ENCODE measurements at places on chromosomes 6 and 20.

GRCh38 chr6:111605100-111605751 lies 452 bp downstream of the TRAF3IP2 start:
- DNase-seq, result peak; percentile 78

DNA sequence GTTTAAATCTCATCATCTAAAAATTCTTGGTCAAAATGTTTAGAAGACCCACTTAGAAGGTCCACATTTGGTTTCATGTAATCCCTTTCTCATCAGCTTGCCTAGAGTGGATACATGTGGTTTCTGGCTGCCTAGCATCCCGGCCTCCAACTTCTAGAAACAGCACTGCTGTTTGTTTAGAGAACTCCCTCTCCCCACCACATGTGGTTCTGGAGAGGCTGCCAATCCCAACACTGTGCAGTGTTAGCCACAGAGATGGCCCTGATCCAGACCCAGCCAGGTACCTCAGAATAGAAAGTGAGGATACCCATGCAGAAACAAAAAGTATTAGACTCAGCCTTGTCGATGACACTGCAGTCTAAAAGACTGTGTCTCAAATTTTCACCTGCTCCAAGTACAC lies 241.8 kb downstream of the BCKDHB start:
- DNase-seq, result no peak

DNA sequence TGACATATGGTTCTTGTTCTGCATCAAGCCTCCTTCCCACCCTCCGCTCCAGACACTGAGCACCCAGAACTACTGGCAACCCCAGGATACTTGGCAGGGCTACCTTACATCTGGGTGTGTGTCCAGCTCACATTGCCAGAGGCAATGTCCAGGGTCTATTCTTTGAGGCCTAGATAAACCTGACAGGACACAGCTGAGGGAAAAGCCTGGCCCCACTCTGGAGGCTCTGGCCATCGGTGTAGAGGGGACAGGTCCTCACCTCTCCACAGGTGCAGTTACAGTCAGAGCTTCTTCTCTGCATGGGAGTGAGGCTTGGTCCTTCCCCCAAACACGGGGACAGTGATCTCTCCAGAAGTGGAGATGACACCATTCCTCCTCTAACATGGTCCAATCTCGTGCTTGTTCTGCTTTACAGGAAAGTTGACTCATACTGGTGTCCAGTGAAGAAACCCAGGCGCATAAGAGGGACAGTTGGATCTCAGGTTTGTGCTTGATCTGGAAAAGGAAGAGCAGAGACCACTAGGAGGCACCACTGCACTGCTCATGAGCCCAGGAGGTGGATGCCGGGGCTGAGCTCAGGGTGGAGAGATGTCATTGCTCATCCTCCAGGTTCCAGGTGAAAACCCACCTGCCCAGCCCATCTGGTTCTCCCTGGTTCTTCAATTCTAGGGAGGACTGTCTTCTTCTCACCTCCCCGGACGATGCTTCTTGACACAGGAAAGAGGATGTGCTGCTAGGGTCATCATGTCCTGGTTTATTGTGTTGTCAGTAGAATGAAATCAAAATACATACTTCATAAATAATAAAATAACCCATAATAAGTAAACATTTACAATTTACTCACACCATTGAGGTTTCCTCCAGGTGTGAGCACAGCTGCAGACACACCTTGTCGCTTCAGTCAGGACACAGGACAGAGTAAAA lies 14.7 kb downstream of the HLA-F start:
- DNase-seq, result peak; percentile 72

DNA sequence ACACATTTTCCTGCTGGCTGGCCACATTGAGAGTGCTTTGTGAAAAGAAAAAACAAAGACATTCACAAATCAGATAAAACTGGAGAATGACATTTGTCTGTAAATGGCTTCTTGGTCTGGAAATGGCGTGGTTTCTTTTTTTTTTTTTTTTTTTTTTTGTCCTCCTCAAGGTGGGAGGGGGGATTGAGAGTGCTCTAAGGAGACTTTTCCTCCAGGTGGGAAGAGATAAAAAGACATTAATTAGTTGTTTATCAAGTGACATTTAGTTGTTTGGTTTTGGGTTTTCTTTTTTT lies 40.4 kb downstream of the GNAS start:
- no peak for DNase-seq

- no peak for DNase-seq
Measured at GRCh38 chr20:46060301-46060881, 29.4 kb downstream of the NCOA5 start.
